ENCODE measurements at places on chromosomes 13 and 19.

DNA sequence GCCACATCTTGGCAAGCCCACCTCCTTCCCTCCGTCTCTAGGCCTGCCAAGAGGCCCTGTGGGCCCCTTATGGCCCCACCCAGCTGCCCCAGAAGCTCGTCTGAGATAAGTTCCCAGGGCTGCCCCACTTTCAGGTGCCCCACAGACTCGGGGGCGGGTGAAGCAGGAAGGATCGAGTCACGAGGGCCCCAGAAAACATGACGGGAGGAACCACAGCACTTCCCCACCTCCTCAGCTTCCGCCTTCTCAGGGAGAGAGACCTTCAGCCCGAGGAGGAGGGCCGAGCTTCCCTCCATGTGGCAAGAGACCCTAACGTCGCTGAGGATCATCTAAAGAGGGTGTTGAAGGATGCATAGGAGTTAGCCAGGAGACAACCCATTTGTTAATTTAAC, 4.5 kb upstream of the IL12RB1 start:
- no peak for DNase-seq

DNA sequence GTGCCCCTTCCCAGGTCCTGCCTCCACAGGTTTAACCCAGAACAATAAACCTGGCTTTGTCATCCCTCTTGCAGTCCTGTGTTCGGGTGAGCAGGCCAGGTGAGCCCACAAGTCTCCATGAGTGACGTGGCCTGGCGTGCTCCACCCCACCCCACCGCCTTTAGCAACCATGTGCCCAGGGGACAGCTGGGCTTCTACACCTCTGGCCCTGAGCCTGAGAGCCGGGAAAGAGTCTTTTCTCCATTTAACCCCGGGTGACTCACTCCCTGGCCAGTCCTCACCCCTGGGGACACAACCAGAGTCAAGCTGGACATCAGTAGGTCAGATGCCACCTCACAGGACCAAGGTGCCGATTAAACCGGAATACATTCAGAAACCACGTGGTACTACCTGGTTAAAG, 4.1 kb downstream of the C19orf53 start:
- DNase-seq: no peak

DNA sequence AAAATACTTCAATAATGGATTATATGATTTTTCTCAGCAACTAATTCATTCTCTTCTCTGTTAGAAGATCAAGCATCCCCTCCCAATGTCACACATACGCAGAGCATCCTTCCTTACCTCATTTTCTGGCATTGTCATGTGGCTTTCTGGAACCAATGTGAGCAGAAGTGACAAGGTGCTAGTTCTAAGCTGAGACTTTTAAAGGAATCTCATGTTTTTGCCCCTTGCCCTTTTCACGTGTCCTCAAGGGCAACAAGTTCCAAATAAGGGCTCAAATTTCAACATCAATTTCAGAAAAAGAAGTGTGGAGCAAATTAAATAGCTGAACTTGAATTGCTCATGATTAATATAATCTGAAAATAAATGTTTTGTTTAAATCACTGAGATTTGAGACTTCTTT, 4.6 kb upstream of the PRR20A start:
- no peak for DNase-seq

- DNase-seq: no peak
Measured at GRCh38 chr19:28443361-28443760, 769.6 kb downstream of the UQCRFS1 start.

DNA sequence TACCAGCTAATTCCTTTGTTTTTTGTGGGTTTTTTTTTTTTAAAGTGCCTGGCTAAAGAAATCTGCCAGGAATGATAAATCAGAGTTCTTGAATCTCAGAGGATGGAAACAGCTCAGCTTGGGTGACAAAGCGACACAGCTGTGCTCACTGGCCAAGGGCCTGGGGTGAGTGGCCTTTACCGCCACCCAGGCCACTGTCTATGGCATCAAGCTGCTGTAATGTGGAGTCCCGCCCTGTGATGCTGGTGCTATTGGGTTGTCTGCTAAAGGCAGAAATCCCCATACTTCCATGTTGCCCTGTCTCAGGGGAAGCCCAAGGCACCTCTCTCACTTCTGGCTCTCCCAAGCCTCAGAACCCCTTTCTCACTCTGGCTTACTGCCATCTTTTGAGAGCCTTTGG, 82.6 kb upstream of the FARP1 start:
- DNase-seq: no peak

- DNase-seq: no peak
Measured at GRCh38 chr13:100733261-100733660, 58.7 kb upstream of the TMTC4 start.

- DNase-seq: peak; percentile 46
Measured at GRCh38 chr19:47697863-47698609, 15.2 kb upstream of the EHD2 start.

GRCh38 chr13:93689333-93689732, 462.7 kb downstream of the GPC6 start:
- no peak for DNase-seq

- DNase-seq: no peak
Measured at GRCh38 chr19:55352549-55353145, 1.9 kb downstream of the COX6B2 start.

GRCh38 chr13:98129059-98129746, 13.7 kb upstream of the FARP1 start:
- no peak for DNase-seq
